ENCODE measurements at places on chromosomes 2 and 18. TPM values are rescaled to one million over a fixed set of nuclear protein-coding genes. Genes with fewer than 3 reads are reported as not detected.

GRCh38 chr2:32711219-32711618, 83.4 kb downstream of the TTC27 start:
- DNase-seq, result no peak

GRCh38 chr2:209160800-209161588, 262.9 kb upstream of the MAP2 start:
- no peak for DNase-seq

- DNase-seq, result no peak
Measured at GRCh38 chr2:169734169-169734847, 676 bp downstream of the KLHL23 start.

- no peak for DNase-seq
Measured at GRCh38 chr18:9240270-9240669, 94.3 kb upstream of the TWSG1 start.

CYRIA gene
- total RNA-seq, result 12.5 TPM

NAT8 gene
- not detected for total RNA-seq

KCNG3 gene
- total RNA-seq, result not detected

Data from breast epithelium (tissue), 4 donors.